ENCODE measurements at places on chromosomes 13 and 19.
A peak's percentile ranks its signal among the peaks of the same experiment; 100 is the strongest.

- DNase-seq, result no peak
Measured at GRCh38 chr13:44243198-44243857, 130.3 kb upstream of the SERP2 start.

GRCh38 chr19:11191273-11191755, 6.0 kb downstream of the KANK2 start:
- DNase-seq, result no peak

DNA sequence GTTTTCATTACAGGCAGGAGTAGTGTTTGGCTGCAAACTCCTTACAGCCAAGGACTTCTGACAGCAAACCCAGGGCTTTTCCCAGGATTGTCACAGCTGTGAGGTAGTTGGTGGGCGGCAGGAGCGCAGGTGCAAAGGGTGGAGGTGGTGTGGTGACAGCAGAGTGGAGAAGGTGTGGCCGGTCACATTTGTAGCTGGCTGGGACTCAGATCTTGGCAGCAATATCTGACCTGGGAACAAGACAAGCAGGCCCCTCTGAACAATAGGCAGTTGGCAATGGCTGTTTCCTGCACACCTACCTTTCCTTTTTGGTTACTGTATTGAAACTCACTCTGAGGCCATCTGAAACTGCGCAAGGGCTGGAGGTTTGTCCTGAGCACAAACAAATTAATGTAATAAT, 327.3 kb downstream of the COG6 start:
- DNase-seq, result no peak

GRCh38 chr19:5655412-5655811, 24.9 kb downstream of the MICOS13 start:
- DNase-seq, result no peak

DNA sequence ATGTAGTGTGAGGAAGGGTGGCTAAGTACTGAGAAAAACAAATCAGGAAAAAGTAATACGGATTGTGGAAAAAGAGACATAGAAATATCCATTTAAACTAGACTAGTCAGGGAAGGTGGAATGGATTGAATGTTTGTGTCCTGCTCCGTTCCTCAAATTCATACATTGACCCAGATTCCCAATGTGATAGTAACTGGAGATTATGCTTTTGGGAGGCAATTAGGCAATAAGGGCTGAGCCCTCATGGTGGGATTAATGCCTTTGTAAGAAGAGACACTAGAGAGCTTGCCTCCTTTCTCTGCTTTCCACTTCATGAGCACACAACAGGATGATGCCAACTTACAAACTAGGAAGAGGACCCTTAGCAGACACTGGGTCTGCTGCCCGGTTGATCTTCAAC, 765.2 kb upstream of the GPC6 start:
- DNase-seq, result peak; percentile 81

Measured in NCI-H524 treated with DMSO at 0.1 percent for 48 hours (cell line).